RCC 7860 (cell line): ENCODE measurements at places on chromosomes 4 and X.
A peak's percentile ranks its signal among the peaks of the same experiment; 100 is the strongest.

DNA sequence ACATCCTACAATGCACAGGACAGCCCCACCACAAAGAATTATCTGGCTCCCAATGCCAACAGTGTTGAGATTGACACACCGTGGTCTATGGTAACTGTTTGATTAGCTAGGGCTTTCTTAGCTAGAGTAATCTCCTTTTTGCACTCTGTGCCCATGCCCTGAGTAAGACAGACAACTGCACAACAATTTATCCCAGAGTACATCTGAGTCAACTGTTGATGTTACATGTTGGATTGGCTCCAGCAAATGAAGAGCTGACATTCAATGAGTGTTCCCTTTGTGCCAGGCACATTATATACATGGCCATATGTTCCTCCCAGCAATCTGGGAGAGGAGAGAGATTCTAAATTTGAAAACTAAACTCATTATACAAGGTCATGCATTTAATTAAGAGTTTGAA is 3.9 kb upstream of the FAM9C start:
- no peak for DNase-seq

GRCh38 chr4:118825799-118826198 is 10.1 kb downstream of the SEC24D start:
- DNase-seq: no peak

GRCh38 chr4:174292473-174292872 is 8.8 kb downstream of the CEP44 start:
- DNase-seq: no peak

DNA sequence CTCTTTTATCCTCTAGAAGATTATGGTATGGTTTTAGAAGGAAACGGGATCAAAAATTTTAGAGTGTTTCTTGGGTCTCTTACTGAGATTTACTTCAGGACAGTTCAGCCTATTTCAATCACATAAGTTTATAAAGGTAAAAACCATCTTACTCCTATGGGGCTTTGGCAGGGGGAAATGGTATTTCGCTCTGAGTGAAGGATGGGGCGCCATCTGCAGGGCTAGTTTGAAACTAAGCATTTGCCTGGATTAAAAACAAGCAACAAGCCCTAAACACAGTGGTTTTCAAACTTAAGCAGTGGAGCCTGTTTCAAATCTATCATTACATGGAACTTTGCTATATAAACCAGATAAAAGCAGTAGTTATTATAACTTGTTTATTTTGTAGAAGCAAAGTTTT is 361.5 kb upstream of the FMR1 start:
- no peak for DNase-seq

DNA sequence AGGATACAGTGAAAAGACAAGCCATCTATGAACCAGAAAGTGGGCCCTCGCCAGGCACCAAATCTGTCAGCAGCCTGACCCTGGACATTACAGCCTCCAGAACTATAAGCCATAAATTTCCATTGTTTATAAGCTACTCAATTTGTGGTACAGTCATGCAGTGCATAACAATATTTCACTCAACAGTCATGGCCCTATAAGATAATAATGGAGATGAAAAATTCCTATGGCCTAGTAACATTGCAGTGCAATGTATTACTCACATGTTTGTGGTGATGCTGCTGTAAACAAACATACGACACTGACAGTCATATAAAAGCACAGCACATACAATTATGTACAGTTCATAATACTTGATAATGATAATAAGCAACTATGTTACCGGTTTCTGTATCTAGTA is 17.1 kb upstream of the TLR1 start:
- no peak for DNase-seq

DNA sequence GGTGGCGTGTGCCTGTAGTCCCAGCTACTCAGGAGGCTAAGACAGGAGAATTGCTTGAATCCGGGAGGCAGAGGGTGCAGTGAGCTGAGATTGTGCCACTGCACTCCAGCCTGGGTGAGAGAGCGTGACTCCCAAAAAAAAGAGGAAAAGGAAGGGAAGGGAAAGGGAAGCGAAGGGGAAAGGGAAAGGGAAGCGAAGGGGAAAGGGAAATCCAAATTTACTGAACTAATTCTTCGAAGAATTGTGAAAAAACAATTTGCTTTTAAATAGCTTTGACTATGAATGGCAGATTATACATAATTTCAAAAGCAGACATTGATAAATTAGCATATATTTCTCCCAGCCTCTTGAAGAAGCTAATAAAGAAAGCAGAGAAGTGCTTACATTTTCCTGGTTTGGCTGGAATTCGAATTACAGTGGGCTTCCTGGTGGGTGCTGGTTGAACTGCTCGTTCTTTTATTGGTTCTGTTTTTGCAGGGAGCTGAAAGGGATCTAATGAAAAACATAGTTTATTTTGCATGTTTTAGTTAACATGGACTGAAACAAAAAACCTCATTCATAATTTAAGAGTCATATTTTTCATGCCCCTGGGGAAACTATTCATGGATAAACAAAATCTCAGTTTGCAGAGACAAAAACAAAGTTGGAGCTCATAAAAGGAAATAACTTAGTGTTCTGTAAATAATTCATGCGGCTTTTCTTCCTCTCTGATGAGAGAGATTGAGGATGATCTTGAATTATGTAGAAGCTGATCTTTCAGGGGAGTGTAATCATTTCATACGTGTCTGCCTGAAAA is 66.0 kb downstream of the RPS3A start:
- DNase-seq: no peak

- peak; percentile 3 for DNase-seq
These were observed 14.5 kb downstream of the SLC25A5 start for GRCh38 chrX:119482481-119483480.

- no peak for DNase-seq
These were observed 140.9 kb upstream of the ANXA3 start for GRCh38 chr4:78410676-78411075.

DNA sequence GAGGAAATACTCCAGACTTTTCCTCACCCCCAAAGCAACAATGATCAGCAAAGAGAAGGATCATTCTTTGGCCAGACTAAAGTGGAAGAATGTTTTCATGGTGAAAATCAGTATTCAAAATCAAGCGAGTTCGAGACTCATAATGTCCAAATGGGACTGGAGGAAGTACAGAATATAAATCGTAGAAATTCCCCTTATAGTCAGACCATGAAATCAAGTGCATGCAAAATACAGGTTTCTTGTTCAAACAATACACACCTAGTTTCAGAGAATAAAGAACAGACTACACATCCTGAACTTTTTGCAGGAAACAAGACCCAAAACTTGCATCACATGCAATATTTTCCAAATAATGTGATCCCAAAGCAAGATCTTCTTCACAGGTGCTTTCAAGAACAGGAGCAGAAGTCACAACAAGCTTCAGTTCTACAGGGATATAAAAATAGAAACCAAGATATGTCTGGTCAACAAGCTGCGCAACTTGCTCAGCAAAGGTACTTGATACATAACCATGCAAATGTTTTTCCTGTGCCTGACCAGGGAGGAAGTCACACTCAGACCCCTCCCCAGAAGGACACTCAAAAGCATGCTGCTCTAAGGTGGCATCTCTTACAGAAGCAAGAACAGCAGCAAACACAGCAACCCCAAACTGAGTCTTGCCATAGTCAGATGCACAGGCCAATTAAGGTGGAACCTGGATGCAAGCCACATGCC is 89.7 kb downstream of the TET2 start:
- DNase-seq: no peak

- no peak for DNase-seq
These were observed 203.1 kb downstream of the AASDH start for GRCh38 chr4:56184214-56184613.

GRCh38 chrX:155949098-155949497 is 48.4 kb upstream of the IL9R start:
- no peak for DNase-seq

DNA sequence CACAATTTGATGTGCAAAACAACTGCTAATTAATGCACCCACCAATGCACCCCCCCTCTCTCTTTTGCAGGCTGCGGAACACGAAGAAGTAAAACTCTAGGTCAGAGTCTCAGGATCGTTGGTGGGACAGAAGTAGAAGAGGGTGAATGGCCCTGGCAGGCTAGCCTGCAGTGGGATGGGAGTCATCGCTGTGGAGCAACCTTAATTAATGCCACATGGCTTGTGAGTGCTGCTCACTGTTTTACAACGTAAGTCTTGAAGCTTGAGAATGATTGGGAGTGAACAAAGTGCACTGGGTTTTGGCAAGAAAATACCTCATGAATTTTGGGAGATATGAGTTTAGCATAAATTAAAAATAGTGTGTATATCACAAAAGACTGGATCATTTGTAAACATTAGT is 28.9 kb downstream of the TMPRSS11E start:
- no peak for DNase-seq

DNA sequence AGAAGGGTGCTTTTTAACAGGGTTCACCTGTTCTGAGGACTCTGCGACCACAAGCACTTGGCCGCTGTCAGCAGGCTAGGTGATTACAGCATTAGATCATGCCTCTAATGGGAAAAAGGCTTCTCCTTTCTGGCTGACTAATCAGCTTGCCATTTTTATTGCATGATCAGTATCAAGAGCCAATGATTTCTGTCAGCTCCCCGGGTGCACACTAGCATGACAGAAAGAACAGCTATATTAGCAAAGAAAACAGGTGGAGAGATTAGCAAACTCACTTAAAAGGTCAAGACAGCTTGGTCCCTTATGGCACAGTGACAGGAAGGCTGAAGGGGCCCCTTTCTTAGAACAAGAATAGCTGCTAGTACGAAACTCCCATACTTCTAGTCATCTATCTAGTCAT is 170.0 kb downstream of the SMIM20 start:
- peak; percentile 70 for DNase-seq

- no peak for DNase-seq
These were observed 233.3 kb downstream of the NDST4 start for GRCh38 chr4:114879916-114880669.

- no peak for DNase-seq
These were observed 587.3 kb downstream of the TMA16 start for GRCh38 chr4:164081801-164082200.

DNA sequence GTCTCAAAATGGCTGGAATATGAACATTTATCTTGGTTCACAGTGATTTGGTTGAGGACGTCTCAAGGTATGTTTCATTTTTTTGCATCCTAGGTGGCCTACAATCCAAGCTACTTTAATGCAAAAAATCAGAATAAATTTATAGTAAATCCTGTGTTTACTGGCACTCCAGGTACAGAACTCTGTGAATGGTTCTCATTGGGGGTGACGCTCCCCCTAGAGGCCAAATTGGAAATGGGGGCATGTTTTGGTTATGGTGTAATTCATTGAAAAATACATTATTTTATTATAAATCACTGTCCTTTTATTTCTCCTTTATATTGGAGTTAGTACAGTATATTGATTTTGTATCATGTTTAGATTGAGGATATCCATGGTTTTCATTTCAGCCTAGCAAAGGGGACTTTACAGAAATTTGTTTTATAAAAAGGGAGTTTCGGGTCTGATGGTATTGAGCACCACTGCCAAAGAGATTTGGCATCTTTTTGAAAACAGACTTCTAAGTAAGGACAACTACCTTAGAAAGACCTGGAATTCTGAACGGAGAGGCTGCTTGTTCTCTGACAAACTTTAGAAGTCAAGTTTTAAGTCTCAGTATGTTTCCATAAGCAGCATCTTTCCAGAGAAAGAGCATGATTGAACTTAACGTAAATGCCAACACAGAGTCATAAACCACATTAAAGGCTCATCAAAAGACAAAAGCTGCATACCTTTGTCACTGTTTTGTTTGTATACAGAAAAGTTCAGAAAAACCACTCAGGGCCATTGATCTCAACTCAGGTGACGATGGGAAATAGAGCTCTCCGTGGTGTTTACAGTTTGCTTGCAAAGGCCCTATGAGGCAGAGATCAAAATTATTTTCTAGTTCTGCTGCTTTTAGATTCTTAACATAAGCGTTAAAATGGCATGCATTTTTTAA is 19.4 kb downstream of the MTM1 start:
- DNase-seq: no peak

- no peak for DNase-seq
These were observed 308.8 kb upstream of the TECRL start for GRCh38 chr4:64718091-64718490.

GRCh38 chrX:9923357-9923756 is 43.8 kb upstream of the CLDN34 start:
- no peak for DNase-seq

DNA sequence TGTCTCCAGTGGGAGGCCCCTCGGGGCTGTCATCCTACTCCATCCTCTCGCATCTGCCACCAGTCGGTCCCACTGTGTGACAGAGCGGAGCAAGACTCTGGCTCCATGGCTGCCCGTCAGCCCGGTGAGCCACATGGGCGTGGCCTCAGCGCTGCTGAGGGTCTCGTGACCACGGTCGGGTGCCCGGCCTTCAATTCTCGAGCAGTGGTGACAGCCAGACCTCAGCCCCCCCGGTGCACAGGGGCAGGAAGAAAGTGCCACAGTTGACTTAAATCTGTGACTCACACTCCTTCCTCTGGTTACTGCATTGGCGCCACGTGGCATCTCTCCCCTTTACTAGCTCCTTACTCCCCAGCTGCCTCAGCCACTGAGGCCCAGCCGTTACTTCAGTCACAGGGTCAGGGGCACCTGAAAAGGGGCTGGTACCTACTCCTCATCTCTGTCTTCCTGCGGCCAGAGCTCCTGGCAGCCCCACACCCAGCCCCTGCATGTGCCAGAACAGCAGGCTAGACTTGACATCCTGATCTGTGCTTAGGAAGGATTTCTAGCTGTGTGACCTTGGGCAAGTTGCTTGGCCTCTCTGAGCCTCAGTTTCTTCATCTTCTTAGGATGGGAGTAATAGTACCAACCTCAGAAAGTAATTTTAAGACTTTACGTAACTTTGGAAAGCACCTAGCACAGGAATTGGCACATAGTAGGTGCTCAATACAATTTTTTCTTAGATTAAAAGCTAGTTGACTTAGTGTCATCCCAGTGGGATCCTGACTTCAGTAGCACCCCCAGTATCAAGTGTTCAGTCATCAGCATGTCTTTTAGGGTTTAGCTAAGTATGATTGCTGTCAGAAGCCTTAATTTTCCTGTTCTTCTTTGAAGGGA is 66.1 kb downstream of the TNIP2 start:
- peak; percentile 92 for DNase-seq

- DNase-seq: peak; percentile 62
These were observed 9.9 kb upstream of the GABRE start for GRCh38 chrX:151984328-151984727.

DNA sequence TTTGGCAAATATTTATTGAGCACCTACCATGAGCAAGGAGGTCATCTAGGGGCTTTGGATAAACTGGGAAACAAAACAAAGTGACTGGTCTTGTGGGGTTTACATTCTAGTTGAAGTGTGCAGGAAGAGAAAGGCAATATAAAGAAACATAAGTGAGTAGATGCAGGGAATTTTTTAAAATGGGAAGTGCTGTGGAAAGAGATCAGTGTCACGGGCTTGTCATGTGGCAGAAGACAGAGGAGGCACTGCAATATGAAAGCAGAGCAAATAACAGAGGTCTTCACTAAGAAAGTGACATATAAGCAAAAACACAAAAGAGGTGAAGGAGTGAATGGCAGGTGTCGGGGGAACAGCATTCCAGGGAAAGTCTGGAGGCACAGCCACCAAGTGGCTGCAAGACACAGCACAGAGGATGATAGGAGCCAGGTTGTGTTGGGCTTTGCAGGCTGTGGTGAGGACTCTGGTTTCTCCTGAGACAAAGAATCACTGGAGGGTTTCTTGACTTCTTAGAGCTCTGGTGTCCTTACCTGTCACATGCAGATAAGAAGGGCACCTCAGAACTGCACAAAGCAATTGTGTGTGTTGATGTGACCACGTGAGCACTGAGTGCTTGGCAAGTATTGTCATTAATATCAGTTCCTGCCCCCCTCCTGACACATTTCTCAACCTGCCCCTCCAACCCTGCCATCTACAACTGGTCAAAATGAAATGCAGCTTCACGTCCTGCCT is 143.5 kb downstream of the TSPAN5 start:
- no peak for DNase-seq

- no peak for DNase-seq
These were observed 50.7 kb downstream of the CHST7 start for GRCh38 chrX:46624090-46624786.
